ENCODE measurements at places on chromosomes 12 and 14.

GRCh38 chr12:75722714-75723200, 211.3 kb upstream of the KRR1 start:
- peak; percentile 95 for DNase-seq

DNA sequence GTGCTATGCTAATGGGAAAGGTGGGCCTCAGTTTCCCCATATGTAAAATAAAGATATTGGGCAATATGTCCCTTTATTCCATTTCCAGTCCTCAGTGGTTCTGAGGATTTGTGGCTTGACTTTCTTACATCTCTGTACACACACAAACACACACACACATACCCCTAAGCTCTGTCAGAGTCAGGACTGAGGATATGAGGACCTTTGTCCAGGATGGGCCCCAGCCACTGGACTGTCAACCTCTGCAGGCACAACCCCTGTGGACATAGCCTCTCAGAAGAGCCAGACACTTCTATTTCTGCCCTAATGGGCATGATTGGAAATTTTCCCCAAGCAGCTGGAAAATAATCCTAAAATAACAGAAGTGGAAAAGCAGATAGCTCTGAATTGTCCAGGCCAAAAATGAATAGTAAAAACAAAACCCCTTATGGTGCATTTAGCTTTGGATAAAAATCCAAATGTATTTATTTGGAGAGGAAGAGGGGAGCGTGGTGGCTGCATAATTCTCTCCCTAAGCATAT, 50.2 kb downstream of the RIN3 start:
- DNase-seq: no peak

DNA sequence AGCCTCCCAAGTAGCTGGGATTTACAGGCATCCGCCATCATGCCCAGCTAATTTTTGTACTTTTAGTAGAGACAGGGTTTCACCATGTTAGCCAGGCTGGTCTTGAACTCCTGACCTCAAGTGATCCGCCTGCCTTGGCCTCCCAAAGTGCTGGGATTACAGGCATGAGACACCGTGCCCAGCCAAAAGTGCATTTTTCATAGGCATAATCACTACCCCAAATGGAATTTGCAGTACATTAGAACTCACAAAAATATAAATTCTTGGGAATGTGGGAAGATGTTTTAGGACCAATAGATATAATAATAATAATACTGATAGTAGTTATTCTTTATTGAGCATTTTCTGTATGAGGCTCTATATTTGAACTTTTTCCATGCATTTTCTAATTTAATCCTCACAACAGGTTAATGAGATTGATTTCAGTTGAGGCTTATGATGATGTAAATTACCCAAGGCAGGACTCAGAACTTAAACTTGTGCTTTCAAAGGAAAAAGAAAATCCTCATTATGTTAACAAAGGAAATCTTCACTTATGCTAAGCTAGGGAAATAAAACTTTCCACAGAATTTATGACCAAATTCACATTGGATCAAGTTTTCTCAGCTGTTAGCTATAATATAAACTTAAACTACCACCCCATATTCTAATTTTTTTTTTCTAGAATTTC, 121.6 kb downstream of the SRGAP1 start:
- peak; percentile 58 for DNase-seq

- no peak for DNase-seq
Observed at GRCh38 chr12:1790444-1790843, 29.9 kb upstream of the LRTM2 start.

- no peak for DNase-seq
Observed at GRCh38 chr14:101122237-101123141, 219.0 kb upstream of the RTL1 start.

DNA sequence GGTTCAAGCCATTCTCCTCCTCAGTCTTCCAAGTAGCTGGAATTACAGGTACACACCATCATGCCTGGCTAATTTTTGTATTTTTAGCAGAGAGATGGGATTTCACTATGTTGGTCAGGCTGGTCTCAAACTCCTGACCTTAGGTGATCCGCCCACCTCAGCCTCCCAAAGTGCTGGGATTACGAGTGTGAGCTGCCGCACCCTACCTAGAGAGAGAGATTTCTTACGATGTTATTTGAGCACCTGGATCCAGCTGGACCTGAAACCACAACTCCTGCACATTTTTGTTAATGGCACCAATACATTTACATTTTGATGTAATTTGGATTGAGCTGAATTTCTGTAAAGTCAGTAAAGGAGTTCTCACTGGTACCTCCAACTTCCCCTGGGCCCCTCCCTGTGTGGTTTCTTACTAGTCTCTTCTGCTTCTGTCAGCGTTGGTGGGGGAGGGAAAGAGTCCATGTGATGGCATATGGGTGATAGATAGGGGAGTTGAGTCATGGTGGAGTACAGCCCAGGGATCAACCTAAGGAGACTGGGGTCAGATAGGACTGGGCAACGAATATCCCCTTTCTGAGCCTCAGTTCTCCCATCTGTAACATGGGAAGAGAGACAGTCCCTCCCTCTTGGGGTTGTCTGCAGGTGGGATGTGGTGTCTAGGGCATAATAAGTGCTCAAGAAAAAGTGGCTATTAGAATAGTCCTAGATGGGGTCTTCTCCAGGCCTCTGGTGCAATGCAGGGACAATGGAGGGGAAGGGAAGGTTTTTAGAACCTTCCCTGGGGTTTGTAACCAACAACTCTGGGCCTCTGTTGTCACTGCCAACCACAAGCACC, 83.3 kb upstream of the MED13L start:
- no peak for DNase-seq

DNA sequence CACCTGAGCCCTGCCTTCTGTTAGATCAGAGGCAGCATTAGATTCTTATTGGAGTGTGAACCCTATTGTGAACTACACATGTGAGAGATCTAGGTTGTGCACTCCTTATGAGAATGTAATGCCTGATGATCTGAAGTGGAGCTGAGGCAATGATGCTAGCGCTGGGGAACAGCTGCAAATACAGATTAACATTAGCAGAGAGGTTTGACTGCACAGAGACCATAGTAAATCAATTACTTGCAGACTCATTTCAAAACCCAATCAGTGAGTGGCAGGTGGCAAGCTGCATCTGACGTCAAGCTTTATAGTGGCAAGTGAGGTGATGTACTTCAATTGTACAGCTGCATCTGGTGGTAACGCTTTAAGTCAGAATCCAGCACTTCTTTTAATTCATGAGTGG, 141.6 kb downstream of the GPHN start:
- DNase-seq: no peak

- DNase-seq: no peak
Observed at GRCh38 chr12:82970614-82971013, 283.9 kb downstream of the TMTC2 start.

DNA sequence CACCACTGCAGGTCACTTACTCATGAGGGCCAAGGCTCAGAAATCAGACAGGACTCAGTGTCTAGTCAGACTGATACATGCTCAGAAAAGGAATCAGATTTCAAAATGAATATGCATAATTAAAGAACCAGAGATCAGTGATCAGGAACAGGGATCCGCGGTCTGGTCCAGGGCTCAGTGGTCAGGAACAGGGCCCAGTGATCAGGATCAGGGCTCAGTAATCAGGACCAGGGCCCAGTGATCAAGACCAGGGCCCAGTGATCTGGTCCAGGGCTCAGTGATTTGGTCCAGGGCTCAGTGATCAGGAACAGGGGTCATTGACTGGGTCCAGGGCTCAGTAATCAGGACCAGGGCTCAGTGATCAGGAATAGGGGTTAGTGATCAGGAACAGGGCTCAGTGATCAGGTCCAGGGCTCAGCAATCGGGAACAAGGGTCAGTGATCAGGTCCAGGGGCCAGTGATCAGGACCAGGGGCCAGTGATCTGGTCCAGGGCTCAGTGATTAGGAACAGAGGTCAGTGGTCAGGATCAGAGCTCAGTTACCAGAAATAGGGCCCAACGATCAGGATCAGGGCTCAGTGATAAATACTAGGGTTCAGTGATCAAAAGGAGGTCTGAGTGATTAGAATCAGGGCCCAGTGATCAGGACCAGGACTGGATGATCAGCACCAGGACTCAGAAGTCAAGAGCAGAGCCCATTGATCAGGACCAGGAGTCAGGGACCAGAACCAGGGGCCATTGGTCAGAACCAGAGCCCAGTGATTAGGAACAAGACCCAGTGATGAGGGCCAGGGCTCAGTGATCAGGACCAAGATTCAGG, 175.3 kb downstream of the TMEM121 start:
- DNase-seq: no peak

DNA sequence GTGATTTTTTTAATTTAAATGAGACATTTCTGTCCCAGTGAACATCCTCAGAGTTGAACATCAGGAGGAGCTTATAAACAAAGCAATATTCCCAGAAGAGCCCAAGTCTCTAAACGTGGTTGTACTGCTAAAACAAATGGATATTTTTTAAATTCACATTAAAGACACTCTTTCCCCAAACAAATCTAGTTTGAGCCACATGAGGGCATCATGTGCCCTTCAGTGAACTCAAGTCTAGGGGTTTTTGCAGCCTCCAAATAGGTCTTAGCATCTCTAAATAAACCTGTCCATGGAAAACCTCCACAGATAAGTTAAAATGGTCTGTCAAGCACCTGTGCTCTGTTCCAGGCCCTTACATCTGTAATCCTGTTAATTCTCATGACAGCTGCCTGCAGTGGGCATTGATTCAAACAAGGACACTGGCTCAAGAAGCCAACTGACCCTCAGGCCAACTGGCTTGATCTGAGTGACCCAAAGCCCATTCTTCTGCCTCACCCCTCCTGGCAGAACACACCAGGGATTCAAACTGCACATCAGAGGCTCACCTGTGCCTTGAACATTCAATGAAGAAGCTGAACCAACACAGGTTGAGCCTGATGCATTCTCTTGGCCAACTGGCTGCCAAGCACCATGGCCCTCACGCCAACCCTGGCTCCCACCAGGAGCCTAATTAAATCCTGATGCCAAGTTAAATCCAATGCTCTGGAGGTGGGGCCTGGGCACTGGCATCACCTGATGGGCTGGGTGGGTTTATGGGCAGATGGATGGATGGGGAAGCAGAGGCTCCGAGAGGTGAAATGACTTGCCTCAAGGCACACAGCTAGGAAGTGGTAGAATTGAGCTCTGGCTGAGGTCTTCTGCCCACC, 8.6 kb downstream of the ISCU start:
- DNase-seq: peak; percentile 70

DNA sequence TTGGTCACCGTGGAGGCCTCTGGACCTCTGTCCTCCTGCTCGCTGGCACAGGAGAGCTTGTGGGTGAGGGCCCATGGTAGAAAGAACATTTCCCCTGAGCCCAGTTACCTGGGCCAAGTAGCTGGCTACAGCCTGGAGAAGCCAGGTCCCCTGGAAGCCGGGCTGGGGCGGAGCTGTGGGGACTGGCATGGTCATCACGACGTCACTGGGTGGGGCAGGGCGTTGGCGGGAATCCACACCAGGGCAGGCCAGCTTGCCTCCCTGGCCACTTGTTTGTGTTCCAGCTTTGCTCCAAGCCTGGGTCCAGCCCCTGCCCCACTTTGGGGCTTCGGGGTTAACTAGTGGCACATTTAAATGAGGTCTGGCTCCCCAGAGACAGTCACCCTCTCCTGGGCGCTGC, 35.0 kb upstream of the SLC24A4 start:
- no peak for DNase-seq

DNA sequence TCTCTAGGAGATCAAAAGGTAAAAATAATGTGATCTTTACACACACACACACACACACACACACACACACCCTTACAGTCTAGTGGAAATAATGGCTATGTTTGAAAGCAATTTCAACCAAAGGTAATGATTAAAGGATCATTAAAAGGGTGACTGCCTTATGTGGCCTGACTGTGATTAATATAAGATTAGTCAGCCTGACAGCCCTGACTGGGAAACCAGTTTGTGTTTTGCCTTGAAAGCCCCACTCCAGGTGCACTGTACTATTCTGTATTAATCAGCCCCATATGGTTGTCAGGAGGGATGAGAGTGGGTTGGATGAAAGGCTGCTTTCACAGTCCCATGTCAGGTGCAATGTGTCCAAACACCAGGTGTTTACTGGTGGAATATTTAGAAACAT, 10.5 kb downstream of the RASSF9 start:
- no peak for DNase-seq

- DNase-seq: no peak
Observed at GRCh38 chr12:52529846-52530245, 9.7 kb upstream of the KRT5 start.

- DNase-seq: peak; percentile 27
Observed at GRCh38 chr12:39905152-39905551, 200.7 kb downstream of the SLC2A13 start.

- no peak for DNase-seq
Observed at GRCh38 chr12:52270541-52271070, 3.8 kb upstream of the KRT86 start.

GRCh38 chr12:121057794-121058193, 18.7 kb upstream of the OASL start:
- no peak for DNase-seq

DNA sequence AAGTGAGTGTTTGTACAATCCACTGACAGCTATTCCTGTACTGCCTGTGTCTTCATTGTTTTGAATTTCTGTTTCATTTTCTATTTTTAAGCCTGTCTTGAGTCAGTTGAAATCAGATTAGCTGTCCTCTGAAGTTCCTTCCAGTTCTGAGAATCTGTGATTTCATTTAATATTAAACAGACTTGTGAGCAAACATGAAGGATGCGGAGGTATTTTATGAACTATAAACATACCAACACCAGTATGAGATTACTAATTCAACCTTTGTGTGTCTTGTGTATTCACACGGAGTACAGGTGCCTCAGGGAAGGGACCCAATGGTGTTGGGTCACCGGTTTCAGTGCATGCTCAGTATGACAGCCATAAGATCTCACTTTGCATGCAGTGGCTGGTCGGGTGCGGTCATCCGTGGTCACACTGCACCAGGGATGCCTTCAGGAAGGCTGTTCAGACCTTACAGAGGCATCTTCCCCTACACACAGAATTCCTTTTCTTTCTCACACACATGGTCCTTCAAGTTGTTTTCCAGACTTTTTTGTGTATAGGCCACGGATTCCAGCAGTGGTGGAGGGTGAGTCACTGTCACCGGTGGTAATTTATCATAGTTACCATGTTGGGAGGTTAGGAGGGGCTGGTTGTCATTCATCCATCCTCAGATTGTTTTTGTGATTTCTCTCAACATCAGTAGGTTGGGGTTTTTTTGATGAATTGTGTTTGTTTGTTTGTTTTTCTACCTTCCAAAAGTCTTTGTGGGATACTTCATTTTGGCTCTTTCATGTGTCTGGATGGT, 103.0 kb upstream of the SFSWAP start:
- DNase-seq: no peak

DNA sequence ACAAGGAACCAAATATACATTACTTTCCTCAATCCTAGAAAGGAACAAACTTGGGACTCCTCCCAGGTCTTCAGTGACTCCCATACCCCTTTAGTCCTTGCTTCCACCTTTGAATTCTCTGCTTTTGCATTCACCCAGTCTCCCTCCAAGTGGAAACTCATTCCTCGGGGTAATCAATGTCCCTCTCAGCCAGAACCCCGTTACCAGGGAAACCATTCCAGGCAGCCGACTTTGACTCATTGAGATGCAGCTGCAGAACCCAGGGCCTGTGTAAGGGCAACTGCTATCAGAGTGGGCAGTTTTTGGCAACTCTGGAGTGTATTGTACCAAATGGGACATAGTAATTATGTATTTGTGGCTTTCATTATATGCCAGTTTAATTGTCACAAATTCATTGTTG, 186.2 kb downstream of the NRXN3 start:
- DNase-seq: no peak

GRCh38 chr14:31026077-31026449, at the start of gene STRN3:
STRN3 (minus strand) TSS chr14:31026379; CDS start chr14:31026185, 194 bp downstream.
- no peak for DNase-seq
